ENCODE measurements at places on chromosomes 5 and 9.

DNA sequence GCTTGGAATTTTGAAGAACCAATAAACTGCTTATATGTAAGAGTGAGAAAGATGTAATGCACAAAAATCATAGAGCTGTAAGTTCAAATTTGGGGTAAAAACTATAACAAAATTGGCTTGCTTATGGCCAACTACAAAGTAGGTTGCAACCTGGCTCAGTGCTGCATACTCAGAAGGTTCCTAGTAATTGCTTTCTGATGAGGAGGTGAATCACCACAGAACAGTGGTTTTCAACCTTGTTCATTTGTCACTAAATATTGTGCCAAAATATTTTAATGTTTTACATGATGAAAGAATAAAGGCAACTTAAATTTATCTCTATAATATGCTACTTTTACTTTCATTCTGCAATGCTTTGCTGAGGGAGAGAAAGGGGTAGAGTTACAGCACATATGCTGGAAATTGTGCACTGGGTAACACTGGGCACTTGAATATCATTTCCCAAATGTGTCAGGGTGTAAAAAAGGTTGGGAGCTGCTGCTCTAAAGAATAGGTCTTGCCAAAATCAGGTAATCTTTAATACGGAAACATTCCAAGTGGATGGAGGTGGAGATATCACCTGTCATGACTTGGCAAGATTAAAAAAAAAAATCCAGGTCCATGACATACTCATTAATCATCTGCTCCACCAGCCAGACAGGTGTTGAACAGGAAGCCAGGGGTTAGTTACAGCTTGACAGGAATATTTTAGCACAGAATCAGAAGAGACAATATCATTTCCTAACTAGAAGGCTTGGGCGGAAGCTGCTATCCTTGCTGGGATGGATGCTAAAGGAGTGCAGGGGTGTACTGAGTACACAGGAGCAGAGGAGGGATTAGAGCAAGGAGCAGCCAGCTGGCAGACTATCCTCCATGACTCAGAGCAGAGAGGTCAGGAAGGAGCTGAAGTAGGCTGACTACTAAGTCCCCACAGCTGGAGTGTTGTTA is 34.6 kb upstream of the CCL21 start:
- no peak for DNase-seq

- no peak for DNase-seq
These were observed 7.9 kb downstream of the PTPRD start for GRCh38 chr9:10604927-10605326.

GRCh38 chr9:103397868-103398600 is 402.9 kb downstream of the CYLC2 start:
- no peak for DNase-seq

DNA sequence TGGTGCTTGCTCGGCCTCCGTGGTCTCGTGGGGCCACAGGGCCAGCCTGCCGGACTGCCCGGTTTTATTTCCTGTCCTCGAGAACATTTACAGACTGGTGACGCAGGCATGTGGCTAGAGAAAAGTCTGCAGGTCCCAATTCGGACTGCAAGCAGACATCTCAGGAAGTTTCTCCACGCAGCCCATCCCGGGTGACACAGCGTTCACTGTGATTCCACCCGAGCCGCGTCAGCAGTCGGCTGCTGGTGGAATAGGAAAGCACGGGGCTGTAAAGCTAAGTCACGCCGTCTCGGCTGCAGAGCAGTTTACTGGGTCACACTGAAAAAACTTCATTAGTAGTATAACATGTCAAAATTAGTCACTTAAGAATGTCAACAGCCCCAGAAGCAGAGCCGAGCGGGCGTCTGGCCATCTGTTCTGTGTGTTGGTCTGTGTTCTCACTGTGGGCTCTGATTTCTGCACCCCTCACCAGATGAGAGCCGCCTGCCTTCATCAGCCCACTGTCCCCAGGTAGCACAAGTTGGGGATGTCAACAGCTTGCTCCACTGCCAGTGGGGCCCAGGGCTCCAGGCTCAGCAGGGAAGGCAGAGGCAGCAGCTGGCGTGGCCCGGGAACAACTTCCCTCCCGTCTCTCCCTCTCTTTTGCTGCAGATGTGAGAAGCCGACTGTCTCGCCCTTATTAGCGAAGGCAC is 363.7 kb downstream of the IRX2 start:
- no peak for DNase-seq

GRCh38 chr9:90847971-90848370 is 46.4 kb downstream of the SYK start:
- DNase-seq, result no peak

DNA sequence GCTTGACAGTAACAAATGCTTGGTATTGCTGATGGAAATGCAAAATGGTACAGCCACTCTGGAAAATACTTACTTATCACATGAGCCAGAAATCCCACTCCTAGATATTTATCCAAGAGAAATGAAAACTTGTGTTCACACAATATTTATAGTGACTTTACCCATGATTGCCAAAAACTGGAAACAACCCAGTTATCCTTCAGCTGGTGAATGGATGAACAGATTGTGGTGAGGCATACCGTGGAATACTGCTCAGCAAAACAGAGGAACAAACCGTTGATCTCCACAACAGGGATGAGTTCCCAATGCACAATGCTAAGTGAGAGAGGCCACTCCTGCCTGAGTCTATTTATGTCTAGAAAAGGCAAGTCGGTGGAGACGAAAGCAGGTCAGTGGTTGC is 40.5 kb upstream of the LRRC14B start:
- DNase-seq, result no peak

GRCh38 chr9:137167747-137168572 is 1.9 kb downstream of the LRRC26 start:
- DNase-seq, result no peak

DNA sequence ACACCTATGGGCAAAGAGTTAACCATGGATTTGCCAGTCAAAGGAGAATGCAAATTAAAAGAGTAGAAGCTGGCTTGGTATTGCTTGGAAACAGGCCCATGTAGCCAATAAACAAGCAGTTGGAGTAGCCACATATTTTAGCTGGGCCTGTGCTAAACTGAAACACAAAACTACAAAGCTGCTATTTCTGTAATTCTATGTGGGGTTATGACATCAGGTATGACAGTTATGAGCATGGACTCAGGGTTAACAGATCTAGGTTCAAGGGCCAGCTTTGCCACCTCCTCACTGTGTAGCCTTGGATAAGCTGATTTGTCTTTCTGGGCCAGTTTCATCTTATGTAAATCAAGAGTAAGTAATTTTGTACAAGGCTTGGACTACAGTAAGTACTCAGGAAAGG is 142.7 kb downstream of the PIP5K1B start:
- no peak for DNase-seq

- DNase-seq, result no peak
These were observed 23.6 kb downstream of the MARCHF3 start for GRCh38 chr5:127006744-127007143.

- no peak for DNase-seq
These were observed 3.1 kb upstream of the RGMB start for GRCh38 chr5:98770209-98770910.

DNA sequence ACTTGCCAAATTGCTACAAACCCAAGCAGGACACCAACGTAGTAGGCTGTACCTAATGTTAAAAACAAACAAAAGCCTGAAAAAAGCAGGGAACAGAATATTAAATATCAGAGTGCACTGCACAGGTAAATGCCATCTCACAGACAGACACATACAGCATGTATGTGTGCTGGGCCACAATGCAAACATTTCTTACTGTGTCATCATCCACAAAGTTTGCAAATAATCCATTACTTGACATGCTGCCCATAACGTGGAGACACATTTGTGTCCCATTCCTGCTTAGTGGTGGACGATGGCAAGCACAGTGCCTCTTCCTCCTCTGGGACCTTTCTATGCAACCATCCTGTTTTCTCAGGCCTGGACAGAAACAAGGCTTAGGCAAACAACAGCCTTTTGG is 44.7 kb downstream of the GOLM1 start:
- DNase-seq, result no peak

- no peak for DNase-seq
These were observed 223.4 kb downstream of the ZNF608 start for GRCh38 chr5:124522992-124523391.

GRCh38 chr9:99807956-99808355 is 13.7 kb upstream of the NR4A3 start:
- DNase-seq, result no peak

DNA sequence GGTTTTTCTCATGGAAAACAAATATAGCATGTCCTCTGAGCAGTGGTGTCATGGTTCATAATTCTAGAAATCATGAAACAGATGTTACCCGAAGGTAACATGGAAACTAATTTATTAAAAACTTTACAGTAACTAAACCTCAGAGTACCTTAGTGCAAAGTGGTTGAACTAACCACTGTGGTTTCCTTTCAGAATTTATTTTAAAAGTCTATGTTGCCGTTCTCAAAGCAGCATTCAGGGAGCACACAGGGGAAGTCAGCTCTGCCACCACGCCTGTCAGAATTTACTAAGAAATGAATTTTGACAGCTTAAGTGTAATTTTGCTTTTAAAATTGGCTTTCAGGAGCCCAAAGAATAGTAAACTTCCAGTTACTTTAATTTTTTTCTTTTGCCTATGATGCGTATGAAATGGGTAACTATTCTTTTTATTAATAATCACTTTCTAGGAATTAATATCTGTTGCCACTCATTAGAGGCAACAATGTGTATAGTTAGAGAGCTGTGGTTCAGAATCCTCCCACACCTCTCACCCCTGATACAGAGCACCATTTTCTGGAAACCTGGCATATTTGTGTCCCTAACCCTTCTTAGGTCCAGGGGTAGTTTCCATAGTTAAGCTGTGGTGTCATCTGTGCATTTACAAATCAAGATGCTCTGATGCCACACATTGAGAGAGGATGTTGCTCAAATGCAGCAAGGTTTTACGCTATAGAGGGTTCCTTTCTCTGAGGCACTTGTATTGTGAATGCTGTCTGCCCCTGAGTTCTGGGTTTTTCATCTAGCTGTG is 202.6 kb downstream of the ZSWIM6 start:
- no peak for DNase-seq

- no peak for DNase-seq
These were observed 4.8 kb downstream of the N4BP3 start for GRCh38 chr5:178117923-178118701.

GRCh38 chr9:114898741-114899140 is 31.6 kb downstream of the TNFSF8 start:
- no peak for DNase-seq

DNA sequence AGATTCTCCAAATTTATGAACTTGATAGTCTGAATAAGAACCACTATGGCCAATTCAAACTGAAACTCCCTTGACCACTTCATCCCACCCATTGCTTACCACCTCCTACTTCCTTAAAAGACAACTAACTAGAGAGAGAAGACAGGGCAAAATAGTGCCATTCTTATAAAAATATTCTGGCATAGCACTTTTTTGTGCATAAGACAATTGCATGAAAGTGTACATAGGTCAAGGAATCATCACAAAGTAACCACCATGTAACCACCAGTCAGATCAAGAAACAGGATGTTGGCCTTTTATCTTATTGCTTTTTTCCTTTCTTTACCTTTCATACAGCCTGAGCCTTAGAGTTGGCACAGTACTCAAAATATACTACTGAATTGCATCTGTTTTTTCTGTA is 8.1 kb upstream of the ARSB start:
- no peak for DNase-seq

- DNase-seq, result no peak
These were observed 339.5 kb downstream of the CTNND2 start for GRCh38 chr5:11564706-11565105.

DNA sequence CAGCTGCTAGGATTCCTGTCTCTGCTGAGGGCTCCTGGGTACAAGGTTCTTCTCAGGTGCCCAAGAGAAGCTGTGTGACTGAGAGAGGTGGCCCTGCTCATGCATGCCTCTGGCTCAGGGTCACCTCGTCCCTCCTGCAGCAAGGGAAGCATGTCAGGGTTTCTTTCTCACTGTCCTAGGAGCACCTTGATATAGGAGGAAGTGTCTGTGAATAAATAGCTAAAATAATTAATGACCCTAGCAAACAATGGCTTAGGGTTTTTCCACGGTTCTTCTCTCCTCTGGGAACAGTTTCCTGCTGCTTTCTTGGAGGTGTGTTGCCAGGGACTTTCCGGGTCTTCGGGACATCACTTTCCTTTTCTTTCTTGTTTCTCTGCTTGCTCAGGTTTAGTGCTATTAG is 87.2 kb downstream of the ARHGAP26 start:
- DNase-seq, result no peak

DNA sequence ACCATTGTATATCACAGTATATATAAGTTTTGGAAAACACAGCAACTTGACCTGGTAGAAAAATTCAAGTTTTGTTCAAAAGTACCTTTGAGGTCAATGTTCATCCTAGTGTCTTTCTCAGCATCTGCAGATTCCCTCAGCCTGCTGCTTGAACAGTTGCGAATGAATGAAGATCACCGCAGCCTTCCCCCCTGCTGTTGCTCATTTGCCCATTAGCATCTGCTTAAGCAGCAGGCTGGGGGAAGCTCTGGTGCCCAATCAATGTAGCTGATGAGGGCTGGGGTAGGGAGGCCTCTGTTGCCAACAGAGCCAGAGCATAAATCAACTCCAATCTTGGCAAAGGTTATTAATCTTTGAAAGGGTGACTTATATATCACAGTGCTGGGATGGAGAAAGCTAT is 586.5 kb upstream of the PTPRD start:
- no peak for DNase-seq

GRCh38 chr5:30436691-30437090 is 756.8 kb upstream of the CDH6 start:
- no peak for DNase-seq

GRCh38 chr5:132456296-132456986 is 34.1 kb downstream of the IRF1 start:
- DNase-seq, result no peak

GRCh38 chr9:72333197-72333596 is 31.8 kb downstream of the ZFAND5 start:
- no peak for DNase-seq

- no peak for DNase-seq
These were observed 416.9 kb downstream of the PSAT1 start for GRCh38 chr9:78713614-78714405.

GRCh38 chr5:180785794-180786221 is 16.8 kb downstream of the MGAT1 start:
- DNase-seq, result no peak

DNA sequence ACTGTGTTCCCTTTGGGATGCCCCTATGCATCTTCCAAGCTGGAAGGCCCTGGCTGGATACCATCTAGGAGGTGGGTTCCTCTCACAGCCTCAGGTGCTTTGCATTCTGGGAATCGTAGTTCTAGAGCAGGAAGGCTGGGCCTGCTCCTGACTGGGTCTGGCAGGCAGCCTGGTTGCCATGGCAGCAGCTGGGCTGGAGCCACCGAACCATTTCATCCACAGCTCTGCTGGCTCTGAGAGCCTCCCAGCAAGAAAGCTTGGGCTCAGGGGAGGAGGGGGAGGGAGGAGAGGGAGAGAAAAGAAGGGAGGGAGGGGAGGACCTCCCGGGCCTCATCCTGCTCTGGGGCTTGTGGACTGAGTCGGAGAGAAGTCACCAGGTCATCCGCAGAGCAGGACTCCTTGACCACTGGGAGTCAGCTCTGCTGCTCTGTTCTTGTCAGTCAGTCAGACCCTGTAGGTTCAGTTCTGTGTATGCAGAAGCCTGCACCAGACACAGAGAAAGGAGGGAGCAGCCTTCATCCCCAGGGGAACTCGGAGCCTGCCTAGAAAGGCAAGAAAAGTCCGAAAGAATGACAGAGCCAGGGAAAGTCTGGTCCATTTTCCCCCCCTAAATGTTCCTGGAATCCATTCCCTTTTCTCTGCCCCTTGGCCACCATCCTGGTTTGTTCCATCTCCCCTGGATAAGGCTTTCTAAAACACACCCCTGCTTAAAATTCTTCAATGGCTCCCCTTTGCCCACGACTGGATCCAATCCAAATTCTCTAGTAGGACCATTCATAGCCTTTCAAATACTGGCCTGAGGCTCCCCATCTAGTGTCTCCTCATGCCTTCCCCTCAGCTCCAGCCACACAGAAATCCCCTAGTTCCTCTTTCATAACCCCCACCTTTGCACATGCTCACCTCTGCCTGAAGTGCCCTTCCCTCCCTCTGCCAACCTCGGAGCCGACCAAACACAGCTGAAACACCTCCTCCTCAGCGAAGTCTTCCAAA is 65.4 kb upstream of the ARAP3 start:
- no peak for DNase-seq
